ENCODE measurements at places on chromosomes 1 and 21.

DNA sequence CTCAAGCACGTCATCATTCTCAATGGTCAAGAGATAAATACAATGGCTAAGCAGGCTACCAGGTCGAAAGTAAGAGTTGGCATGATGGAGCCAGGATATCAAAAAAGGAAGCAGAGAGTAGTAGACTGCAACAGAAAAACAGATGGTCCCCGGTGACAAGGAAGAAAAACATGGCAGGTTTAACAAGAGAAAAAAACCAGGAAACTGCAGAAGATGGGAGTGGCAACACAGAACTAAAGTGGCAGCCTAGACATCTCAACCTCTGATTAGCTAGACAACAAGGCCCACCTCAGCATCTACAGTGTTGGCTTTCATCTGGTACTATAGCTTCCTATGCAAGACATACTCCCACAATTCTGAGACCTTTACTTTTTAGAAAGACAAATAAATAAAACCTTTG, 3.1 kb downstream of the UBR4 start:
- no peak for DNase-seq

GRCh38 chr1:245142171-245142798, 12.5 kb upstream of the KIF26B start:
- no peak for DNase-seq

DNA sequence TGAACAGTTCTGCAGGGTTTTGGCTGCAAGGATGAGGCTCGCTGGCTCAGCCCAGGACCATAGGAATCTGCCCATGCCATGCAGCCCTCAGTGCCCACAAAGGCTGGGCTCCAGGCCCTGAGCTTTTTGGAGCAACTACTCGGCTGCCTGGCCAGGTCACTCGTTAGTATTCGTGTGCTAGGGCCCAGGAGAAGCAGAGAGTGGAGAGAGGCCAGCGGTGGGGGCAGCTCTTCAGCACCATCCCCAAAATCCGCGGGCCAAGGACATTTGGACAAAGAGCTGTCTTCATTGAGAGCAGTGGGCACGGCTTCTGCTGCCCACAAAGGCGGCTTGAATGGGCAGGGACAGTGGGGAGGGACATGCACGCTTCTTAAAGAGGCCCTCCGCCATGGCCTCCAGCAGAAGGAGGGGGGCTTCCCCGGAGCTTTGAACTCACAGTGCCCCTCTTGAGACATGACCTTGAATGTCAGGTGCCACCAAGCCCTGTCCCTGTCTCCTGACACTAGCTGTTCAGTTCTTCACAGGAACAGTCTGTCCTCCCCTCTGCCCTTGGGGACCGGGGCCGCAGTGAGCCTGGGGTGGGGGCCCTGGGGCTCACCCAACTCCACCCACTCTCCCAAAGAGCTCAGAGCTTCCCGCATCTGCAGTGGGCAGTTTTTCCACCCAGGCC, 106.1 kb upstream of the ARHGEF16 start:
- no peak for DNase-seq

GRCh38 chr1:213291526-213291925, 240.5 kb downstream of the RPS6KC1 start:
- DNase-seq: no peak

DNA sequence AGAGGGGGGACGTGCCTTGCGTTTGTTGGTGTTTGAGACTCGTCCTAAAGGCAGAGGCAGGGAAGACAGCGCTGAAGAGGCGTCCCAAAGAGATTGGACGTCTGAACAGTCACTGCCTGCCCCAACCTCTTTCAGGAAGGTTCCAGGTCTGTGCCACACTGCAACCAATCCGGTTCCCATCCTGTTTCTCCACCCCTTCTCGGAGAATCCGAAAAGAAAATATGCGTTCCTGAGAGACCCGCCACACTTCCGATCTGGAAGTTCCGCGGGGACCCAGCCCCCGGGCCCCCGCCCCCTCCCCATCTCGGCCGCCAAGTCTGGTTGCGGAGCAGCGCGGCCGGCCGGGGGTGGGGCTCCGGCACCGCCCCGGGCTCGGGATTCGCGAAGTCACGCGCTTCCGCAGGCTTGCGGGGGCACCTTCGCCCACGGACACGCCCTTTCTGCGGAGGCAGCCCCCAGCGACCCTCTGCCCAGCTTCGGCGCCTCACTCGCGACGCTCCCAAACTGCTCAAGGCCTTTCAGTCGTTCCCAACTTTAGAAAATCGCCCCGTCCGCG, 124.5 kb upstream of the DPYD start:
- DNase-seq: no peak

GRCh38 chr1:162580308-162580707, 18.8 kb downstream of the UAP1 start:
- no peak for DNase-seq
